ENCODE measurements at places on chromosomes 7 and 10.

GRCh38 chr10:14389981-14390590 lies 59.4 kb upstream of the FRMD4A start:
- no peak for DNase-seq

- no peak for DNase-seq
These were observed 31.4 kb upstream of the AQP1 start for GRCh38 chr7:30880125-30880720.

GRCh38 chr7:133662830-133663229 lies 410.0 kb downstream of the EXOC4 start:
- DNase-seq, result no peak

GRCh38 chr7:20283385-20283784 lies 47.3 kb upstream of the ITGB8 start:
- DNase-seq, result no peak

DNA sequence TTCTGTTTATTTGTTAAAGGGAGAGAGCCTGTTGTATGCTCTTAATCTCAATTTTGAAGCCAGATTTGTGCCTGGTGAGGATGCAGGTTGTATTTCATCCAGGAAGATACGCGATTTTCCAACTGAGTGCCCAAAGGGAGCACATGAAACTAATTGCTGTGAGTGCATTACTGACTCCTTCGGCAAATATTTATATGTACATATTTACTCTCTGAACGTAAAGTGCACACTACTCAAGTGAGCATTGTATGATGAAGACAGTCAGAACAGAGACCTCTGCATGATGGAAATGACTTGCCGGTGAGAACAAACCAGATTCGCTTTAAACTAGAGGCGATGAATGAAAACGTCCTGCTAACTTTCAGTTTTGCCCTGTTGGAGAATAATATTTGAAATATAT lies 130.1 kb downstream of the MALRD1 start:
- no peak for DNase-seq

- DNase-seq, result no peak
These were observed 53.1 kb downstream of the NPTX2 start for GRCh38 chr7:98670186-98670585.

DNA sequence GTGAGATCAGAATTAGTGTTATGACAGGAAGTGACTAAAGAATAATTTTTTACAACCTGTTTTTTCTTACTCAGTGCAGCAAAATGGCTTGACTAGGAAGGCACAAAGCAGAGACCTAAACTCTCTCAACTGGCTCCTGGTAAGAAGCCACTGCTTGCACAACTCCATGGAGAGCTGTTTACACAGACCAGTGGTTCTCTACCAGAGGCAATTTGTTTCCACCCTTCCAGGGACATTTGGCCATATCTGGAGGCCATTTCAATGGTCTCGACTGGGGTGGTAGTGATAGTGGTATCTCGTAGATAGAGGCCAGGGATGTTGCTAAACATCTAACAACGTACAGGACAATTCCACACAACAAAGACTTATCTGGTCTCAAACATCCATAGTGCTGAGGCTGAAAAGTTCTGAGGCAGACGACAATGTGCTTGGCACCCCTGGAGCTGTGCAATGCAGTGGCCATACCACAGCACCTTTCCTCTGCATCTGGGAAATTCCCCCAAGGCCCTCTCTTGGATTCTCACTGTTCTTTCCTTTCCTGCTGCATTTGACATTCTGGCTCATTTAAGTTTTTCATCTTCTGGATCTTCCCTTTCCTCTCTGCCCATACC lies 105.4 kb upstream of the LAMB4 start:
- no peak for DNase-seq

DNA sequence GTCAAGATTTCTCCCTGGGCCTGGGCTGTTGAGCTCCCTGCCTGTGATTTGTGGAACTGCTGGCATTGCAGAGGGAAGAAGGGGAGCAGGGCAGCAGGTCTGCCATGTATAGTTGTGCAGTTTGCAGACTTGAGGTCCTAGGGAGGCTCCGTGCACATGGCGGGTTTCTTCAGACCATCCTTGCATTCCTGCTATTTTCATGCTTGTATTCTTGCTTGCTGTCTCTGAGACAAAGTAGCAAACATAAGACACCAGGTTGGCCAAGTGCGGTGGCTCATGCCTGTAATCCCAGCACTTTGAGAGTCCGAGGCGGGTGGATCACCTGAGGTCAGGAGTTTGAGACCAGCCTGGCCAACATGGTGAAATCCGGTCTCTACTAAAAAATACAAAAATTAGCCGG lies 61.1 kb downstream of the NPTX2 start:
- no peak for DNase-seq

DNA sequence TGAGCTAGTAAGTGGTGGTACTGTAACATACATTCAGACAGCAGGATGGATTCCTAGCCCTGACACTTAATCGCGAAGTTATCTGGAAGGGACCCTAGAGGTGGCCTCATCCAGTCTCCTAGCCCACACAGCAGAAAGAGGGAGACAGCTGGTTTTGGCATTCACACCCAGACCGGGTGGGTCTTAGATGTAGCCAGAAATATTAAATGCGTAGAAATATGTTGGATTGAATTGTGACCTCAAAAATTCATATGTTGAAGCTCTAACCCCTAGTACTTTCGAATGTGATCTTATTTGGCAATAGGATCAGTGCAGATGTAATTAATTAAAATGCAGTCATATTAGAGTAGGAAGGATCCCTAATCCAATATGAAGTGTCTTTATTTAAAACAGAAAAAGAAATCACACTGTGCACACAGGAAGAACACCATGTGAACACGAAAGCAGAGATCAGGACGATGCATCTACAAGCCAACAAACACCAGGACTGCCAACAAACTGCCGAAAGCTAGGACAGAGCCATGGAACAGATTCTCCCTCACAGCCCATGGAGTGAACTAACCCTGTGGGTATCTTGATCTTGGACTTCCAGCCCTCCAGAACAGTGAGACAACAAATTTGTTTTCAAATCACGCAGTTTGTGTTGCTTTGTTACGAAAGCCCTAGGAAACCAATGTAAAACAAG lies 2.9 kb upstream of the XPNPEP1 start:
- no peak for DNase-seq

GRCh38 chr10:1116696-1117280 lies 60.6 kb downstream of the WDR37 start:
- DNase-seq, result no peak

DNA sequence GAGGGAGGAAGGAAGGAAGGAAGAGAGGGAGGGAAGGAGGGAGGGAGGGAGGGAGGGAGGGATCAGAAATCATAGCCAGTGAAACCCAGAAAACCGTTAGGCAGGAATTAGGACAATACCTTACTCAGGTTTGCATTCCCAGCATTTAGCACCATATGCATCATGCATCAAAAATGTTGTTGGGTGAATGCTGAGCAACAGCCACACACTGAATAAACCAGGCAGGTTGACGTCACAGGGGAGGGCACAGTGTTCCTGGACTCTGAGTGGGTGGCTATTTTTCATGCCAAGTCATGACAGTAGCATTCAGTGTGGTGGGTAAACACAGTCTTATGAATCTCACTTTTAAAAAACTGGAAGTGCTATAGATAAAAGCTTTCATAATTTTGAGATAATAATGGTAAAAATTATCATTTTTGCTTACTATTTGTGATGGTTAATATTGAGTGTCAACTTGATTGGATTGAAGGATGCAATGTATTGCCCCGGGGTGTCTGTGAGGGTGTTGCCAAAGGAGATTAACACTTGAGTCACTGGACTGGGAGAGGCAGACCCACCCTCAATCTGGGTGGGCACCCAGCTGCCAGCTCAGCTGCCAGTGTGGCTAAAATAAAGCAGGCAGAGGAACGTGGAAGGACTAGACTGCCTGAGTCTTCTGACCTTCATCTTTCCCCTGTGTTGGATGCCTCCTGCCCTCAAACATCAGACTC lies 199.1 kb upstream of the PRKCQ start:
- no peak for DNase-seq

- no peak for DNase-seq
These were observed 77.1 kb downstream of the CARD11 start for GRCh38 chr7:2966466-2967078.
